T-helper 1 cell (primary cell): ENCODE measurements at places on chromosomes 11 and 22.

DNA sequence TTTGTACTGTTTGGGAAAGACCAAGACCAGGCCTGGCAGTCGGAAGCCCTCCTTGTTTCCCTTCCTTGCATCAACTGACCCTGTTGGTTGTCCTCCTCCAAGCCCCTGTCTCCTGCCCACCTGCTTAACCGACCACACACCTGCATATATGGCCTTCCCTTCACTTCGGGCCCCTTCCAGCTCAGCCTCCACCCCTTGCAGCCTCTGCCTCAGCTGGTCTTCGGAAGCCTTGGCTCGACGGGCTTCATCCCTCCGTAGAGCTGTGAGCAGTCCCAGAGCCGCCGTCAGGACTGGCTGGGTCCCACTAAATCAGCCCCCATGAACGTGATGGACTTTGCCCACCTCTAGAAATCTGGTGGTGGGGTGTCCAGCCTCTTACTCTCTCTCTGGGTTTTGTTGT, 8.4 kb downstream of the NHERF4 start:
- DNase-seq, result no peak

DNA sequence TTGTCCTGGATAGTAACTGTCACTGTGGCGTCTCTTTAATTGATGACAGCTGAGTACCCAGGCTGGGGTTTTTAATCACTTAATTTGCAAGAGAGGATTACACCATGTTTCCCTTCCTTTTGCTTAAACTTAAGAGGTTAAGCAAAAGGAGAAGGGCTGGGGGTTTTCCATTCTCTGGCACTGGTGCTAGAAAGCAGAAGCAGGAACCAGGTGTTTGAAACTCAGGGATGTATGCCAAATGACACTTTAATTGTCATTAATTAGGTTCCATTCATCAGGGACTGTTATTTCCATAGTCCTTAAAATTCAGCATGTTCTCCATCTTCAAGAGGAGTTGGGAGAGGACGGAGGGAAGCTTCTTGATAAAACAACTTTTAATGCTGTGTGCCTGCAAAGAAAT, 746.2 kb downstream of the NELL1 start:
- DNase-seq, result no peak

DNA sequence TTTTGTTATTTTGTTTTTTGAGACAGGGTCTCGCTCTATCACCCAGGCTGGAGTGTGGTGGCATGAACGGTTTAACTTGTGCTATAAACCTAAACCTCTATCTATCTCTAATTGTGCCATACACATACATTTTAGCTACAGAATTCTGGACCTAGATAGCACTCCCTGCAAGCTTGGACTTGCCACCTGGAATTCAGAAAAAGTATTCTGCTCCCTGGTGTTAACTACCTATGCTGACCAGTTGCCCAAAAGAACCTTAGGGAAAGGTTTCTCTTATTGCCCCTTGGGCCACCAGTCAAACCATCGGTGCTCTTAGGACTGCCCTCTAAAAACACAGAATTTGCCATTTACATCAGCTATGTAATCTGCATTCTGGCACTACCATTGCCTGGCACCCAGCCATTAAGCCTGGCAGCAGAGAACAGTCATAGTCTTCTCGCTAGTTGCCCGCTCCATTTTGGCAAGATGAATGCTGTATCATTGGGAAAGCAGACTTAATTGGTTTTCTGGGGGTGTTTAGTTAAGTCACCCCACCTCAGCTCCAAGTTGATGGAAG, 55.3 kb downstream of the ETS1 start:
- no peak for DNase-seq

- no peak for DNase-seq
These were observed 88.1 kb downstream of the RRAS2 start for GRCh38 chr11:14270690-14271542.

DNA sequence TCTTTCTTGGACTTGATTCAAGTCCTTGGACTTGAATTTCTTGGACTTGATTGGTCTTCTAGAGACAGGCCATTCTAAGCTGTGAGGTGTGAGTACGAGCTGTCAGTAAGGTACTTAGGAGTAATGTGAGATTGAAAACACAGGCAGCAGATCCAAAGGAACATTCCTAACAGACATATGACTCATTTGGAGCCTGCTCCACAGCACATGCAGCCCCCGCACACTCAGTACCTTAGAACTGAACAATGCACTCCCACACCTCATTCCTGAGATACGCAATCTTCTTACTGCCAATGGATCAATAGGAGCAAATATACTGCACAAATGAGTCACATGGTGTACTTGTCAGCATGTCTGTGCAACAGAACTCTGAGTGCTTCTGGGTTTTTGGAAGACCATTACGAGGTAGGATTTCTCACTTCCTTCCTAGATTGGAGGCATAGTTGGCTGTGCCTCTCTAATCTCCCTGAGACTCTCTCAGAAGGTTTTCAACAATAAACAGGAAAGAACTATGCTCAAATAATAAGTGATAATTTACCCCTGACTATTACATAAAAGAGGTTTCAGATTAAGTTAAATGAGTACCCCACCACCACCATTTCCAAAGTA, 243.1 kb downstream of the KCNA4 start:
- DNase-seq, result no peak

DNA sequence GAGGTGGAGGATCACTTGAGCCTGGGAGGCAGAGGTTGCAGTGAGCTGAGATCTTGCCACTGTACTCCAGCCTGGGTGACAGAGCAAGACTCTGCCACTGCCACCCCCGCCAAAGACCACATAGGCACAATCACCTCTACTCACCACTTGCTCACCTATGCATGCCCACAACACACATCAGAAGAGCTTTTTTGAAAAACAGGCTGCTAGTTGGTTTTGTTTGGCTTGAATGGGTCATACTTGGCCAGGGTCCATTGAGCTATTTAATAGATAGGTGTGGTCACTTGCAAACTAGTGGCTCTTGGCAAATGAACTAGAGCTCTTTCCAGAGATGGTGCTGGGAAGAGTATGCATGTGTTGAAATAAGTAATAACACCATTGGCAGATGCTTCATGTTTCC, 80.1 kb downstream of the EMSY start:
- no peak for DNase-seq

DNA sequence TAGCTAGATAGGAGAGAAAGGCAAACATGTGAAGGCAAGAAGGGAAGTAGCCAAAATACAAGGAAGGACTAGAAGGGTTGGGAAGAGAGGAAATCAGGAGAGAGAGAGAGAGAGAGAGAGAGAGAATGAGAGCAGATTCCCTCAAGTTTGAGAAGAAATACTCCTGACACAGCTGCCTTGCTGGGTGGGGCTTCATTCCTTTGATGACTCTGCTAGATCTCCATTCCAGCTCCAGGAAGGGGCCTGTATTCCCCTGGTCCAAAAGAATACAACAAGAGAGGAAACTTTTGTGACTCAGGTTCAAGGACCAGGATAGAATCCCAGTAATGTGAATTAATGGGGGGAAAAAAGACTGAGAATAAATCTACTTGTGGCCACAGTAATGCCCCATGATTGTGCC, 62.9 kb upstream of the SPON1 start:
- no peak for DNase-seq

- DNase-seq, result no peak
These were observed 3.3 kb upstream of the PICALM start for GRCh38 chr11:86072211-86072610.

GRCh38 chr11:113974741-113975470, at the start of gene HTR3A:
Gene HTR3A, plus strand, starts transcription at chr11:113975108. Its CDS starts 218 bp downstream, at chr11:113975326.
- DNase-seq, result no peak

- no peak for DNase-seq
These were observed 788.8 kb upstream of the FAT3 start for GRCh38 chr11:91435694-91436395.

DNA sequence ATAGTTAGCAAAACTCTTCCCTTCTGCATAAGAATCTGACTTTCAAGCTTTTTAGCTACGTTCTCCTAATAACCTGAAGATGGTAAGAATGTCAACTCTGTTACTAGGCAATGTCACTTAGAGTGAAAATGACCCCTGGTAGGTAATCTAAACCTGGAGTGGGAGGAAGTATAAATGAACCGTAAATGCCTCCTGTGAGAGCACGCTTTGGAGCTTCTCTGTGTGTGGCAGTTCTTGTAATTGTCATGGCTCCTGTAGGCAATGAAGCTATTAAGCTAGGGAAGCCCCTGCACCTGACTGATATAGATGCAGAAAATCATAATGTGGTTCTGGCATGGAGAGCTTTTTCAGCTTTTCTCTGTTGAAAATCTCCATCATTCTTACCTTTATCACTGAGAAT, 29.4 kb downstream of the CALCA start:
- no peak for DNase-seq

DNA sequence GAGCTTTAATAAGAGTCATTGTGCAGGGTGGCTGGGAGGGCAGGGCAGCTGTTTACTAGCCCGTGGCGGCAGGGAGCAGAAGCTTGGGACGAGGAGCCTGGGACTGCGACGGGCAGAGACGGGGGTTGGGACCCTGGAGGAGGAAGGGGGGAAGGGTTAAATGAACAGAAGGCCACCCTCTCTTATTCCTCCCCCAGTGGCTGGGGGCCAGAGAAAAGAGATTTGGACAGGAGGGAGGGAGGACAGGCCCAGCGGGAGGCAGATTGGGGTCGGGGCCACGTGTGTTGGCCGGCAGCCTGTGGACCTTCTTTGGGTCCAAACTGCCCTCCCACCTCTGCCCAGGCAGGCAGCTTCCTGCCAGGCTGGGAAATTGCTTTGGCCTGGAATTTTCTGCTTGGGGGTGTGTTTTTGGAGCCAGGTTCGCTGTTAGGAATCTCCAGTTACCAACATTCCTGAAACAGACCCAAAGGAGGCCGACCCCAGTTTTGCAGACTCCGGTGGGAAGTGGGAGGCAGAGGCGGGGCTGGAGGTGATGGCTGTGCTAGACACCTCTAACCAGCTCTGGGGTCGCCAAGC, 50.2 kb downstream of the APOL3 start:
- DNase-seq, result no peak

DNA sequence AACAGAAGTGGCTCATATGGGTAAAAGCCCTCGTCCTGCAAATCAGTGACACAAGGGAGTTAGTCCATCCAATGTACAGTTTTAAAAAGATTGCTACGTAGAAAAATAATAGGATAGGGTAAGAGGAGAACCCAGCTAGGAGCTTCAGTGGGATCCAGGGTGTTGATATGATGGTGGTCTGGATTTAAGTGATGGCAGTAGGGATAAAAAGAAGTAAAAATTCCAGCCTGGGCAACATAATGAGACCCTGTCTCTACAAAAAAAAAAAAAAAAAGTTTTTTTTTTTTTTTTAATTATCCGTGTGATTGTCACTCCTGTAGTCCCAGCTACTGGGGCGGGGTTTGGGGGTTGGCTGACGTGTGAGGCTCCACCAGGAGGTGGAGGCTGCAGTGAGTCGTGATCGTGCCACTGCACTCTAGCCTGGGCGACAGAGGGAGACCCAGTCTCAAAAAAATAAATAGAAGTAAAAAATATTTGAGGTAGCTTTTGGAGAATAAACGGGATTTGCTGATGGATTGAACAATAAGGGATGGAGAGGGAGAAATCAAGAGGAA, 7.0 kb upstream of the L3MBTL2 start:
- peak; percentile 32 for DNase-seq

GRCh38 chr11:122030286-122030685, 85.7 kb downstream of the BLID start:
- DNase-seq, result no peak

GRCh38 chr22:42683578-42684283, 34.5 kb upstream of the CYB5R3 start:
- DNase-seq, result no peak

- no peak for DNase-seq
These were observed 113.5 kb downstream of the NTM start for GRCh38 chr11:131483877-131484276.

GRCh38 chr11:67057205-67057672, 592 bp downstream of the RHOD start:
- no peak for DNase-seq
